ENCODE measurements at places on chromosomes 3 and 15.

GRCh38 chr3:79973482-79973881 lies 205.7 kb upstream of the ROBO1 start:
- DNase-seq = no peak

- no peak for DNase-seq
These were observed 280.8 kb upstream of the UBE2E2 start for GRCh38 chr3:22922317-22922716.

DNA sequence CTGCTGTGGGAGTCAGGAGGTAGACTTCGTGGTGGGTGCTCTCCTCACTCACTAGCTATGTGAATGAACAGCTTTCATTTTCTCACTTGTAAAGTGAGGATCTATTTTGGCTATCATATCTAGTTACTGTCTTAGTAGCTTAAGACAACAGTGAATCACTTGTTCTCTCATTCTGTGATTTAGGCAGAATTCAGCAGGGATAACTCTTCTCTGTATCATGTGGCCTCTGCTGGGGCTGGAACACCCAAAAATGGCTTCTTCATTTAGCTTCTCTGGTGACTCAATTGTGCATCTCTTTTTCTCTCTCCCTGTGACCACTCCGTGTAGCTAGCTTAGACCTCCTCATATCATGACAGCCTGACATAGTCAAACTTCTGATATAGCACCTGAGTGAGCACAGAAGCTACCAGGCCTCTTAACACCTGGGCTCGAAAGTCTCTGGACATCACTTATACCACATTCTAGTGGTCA lies 68.4 kb downstream of the BFSP2 start:
- no peak for DNase-seq

DNA sequence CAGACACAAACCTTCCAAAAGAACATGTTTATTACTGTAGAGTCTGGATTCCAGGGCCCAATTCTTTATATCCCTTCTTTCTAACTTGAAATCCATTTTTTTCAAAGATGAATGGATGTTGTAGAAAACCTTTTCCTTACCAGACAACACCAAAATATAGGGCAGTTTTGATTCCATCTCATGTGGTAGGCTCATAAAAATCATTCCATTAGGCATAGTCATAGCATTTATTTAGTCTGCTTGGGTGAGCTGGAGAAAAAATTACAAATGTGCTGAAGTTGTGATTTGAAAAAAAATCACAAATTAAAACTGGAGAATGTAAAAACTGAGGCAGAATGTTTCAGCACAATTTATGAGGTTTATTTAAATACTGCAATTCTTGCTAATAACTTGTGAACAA lies 199.3 kb upstream of the TBC1D5 start:
- no peak for DNase-seq

DNA sequence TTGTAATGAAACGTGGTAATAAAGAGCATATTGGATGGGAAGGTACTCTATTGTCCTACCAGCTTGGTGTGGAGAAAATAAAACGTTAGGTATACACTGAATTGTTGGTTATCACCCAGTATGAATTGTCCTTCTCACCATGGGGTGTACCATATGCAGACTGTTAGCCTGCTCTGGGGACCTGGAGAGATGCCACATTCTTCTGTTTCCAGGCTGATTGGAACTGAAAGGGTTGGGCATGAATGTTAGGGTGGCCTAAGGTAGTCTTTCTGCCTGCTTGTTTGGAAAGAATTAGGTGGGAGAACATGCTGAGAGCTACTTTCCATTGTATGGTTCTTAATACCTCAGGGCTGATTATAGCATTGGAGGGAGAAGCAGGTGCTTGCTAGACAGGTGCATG lies 340.6 kb downstream of the PTPRG start:
- DNase-seq = no peak

DNA sequence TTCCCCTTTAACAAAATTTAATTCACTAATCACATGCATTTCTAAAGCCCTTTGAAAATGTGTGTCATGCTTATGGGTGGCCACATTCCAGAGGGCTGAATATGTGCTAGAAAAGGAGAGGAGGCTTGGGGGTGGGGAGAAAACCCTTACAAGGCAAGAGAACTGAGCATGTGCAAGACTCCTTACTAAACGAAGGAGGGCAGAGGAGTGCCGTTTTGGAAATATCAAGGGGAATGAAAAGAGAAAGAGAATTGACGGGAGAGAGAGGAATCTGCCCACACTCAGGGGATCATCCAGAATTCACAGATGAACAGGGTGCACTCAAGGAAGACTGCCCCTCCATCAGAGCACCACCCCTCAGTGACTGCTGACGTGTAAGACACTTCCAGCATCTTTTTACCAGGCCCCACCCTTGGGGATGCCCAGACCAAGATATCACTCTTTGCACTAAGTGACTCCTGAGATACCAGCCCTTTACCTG lies 37.9 kb upstream of the TSC22D2 start:
- peak; percentile 57 for DNase-seq

DNA sequence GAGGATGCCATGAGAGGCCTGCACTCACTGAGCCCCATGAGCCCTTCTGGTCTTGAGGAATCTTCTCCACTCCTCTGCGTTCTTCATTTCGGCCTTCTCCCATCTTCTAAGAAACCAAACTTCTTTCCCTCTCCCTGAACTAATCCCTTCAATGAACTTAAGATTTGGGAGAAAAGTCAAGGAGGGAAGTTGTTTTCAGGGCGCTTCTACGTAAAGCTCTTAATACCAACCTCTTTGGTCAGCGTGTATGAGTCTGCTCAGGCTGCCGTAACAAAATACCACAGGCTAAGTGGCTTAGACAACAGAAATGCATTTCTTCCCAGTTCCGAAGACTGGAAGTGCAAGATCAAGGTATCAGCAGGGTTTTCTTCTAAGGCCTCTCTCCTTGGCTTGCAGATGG lies 13.8 kb upstream of the PSMD6 start:
- DNase-seq = no peak

- no peak for DNase-seq
These were observed 67.7 kb upstream of the CDV3 start for GRCh38 chr3:133505813-133506212.

DNA sequence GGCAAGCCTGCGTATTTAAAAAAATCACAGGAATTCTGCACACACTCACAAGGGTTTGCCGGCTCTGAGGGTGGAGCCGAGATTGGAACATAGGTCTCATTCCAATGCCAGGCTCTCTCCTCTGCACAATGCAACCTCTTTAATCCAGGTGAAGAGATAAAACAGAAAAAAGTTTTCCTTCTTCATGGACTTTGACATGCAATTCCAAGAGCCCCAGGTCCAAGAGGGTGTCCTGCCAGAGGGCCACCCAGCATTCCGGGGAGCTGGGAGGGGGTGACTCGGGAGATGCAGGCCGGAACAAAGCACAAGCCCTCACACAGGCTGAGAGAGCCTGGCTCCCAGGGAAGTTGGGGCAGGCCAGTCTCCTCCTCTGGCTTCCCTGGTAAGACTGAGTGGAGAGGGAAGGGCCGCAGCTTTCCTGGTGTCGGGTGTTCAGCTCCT lies 6.7 kb upstream of the SLC12A8 start:
- no peak for DNase-seq

DNA sequence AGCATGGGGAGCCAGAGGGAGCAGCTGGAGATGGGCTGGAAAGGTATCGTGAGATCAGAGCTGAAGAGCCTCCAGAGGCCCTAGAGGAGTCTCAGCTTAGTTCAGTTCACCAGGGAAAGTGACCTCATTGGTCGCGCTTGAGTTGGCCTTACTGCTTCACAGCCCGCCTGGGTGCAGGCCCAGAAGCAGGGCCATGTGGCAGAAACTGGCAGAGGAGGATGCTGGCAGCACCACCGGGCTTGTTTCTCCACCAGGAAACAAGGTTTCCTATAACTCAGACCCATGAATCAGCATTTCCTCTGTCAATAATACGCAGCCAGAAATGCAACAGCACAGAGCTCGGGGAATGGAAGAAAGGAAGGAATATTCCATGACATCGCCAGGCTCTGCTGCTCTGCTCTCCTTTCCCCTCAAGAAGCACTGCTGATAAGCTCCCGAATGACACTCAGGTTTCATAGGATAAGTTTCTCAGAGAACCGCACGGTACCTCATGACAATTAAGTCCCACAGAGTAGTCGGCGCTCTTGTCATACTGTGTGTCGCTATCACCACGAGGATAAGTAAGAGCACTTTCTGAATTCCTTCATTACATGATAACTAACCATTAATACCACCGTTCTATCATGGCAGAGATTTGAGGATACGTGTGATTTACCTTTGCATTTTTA lies 147.1 kb upstream of the LPP start:
- no peak for DNase-seq

DNA sequence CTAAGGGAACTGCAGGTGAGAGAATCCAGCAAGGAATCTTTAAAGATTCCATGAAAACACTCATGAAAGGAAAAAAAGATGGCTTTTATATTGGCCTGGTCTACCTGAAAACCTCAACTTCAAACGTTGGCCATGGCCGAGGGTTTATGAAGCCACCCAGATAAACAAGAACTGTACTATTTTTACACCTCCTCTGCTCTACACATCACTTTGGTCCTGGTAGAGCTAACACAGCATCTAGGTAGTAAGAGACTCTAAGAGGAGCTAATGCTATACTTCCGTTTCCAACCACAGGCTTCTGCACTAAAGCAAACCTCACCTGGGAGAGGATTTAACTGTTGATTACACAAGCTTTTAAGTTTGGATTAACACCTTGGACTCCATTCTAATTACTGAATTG lies 466.2 kb downstream of the FGF12 start:
- no peak for DNase-seq

DNA sequence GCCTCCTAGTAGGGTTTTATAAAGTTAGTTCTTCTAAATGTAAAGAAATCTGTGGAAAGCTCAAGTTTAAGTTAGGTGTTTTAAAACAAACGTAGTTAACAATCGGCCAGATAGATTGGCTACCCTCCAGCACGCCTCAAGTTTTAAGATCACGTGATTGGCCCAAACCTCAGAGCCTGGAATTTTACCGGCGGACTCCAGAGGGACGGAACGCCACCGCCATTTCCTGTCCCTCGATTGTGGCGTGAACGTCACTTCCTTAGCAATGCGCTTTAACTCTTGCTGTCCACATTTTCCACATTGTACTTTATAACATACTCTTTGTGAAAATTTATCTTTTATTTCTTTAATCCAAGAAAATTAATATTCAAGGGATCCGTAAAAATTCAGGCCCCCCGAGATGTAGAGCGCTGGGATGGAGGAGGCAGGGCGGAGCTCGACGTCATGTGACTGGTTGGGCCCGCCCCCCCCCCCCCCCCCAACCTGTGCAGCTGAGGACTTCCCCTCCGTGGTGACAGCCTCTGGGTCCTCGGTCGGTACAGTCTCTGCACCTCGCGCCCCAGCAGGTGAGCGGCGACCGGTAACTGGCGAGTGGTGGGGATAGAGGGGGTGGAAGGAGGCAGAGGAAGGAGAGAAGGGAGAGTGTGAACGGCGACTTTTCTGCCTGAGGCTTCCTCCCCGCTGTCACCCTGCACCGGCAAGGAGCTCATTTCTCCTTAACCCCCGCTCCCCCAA lies at the start of gene ATP6V1A:
ATP6V1A (plus strand) TSS at position 488 of the 735 bp plus-strand sequence. CDS start 31,719 bp downstream, outside the sequence.
- DNase-seq = peak; percentile 95

DNA sequence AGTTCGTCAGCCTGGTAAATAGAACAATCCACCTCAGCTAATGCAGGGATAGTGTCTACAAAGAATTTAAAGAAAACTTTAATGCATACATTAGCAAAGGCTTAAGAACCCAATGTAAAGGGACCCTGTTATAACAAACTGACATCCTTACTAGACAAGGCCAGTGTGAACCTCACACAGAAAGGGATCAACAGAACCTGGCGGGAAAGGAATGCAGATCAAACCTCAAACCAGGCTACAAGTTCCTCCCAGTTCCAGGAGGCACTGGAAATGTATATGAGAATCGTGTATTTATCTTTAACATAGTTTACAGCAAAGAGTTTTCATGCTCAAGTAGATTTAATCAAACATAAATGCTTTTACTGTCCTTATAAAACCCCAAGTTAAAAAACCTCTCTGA lies 37.6 kb upstream of the ATP11B start:
- DNase-seq = no peak

DNA sequence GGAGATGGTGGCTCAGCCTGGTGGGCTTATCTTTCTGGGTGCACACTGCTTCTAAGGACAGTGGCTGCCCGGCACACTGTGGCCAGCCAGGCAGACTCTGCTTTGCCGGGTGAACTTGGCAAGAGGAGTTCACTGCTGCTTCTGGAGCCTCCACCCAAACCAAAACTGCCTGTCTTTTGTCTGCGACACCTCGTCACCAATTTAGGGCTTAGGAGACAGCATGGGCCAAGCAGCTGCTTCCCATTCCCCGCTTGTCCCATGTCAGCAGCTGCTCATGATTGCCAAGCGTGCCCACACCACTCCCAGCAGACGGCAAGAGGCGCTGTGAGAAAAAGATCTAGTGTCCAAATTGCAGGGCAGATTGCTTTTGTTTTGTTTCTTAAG lies 57.3 kb downstream of the LSM3 start:
- peak; percentile 70 for DNase-seq

DNA sequence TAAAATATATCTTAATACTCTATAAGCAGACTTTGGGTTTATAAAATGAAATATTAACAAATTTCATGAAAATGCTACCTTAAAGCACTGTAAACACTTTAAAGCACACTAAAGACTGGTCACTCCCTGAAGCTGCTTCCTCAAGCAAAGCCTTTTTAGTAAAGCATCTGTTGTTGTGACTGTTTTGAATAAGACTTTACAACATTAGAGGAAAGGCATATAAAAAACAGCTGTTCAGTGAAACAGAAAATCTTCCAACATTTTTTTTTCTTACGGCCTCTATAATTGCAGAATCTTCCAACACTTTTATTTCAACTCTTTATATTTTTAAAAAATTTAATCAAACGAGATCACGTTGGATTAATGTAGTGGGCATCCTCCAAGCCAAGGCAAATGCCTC lies 48.1 kb downstream of the GRK7 start:
- no peak for DNase-seq

DNA sequence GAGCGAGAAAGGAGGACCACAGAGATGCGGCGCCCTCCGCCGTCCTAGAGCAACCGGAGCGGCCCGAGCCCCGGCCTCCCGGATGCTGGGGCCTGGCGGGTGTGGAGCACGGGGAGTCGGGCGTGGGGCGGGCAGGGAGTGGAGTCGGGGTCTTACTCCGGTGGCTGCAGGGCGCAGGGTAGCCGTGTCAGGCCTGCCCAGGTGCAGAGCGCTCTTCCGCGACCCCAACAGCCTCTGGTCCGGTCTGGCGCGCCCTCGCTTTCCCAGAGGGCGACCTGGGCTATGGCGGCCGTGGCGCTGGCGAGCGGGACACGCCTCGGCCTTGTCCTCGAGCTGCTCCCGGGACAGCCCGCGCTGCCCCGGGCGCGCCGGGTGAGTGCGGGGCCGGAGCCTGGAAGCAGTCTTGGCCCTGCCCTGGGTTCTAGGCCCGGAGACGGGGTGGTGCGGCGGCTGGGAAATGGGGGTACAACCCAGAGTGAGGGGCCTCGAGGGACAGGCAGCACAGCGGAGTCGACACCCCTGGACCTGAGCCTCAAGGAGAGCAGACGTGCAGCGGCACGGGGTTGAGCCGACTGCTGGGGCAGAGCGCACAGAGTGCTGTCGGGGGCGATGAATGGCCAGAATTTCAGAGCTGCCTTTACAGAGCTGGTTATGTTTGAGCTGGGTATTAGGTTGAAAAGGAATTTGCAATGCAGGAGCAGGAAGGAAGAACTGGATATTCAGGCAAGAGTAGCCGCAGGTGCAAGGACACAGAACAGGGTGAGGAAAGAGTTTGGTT lies at the start of gene ZNF662:
ZNF662 (plus strand) TSS at position 73 of the 778 bp plus-strand sequence. CDS start 1,973 bp downstream, outside the sequence.
- DNase-seq = peak; percentile 83

- DNase-seq = no peak
These were observed 23.0 kb downstream of the IGF1R start for GRCh38 chr15:98671060-98672008.
